ENCODE measurements at places on chromosomes 7 and 10. TPM values are rescaled to one million over a fixed set of nuclear protein-coding genes. Genes with fewer than 3 reads are reported as not detected.

- H3K27me3 ChIP-seq = no peaks in the 10 kb centered on the region
- H3K36me3 ChIP-seq = peaks cover 25% of the 10 kb centered on the region
- no peak overlapping the region for H3K4me3 ChIP-seq
- no peaks in the 10 kb centered on the region for H3K4me1 ChIP-seq
- no peak for DNase-seq
Measured at GRCh38 chr7:94432817-94433216, 38.1 kb downstream of the COL1A2 start.

Gene CC2D2B
- total RNA-seq = 23.7 TPM

- peak; percentile 7 for DNase-seq
- H3K27me3 ChIP-seq = no peaks in the 10 kb centered on the region
- no peaks in the 10 kb centered on the region for H3K36me3 ChIP-seq
- peaks cover 15% of the 10 kb centered on the region for H3K4me1 ChIP-seq
Measured at GRCh38 chr7:39414224-39415035, 151.8 kb upstream of the YAE1 start.

DNA sequence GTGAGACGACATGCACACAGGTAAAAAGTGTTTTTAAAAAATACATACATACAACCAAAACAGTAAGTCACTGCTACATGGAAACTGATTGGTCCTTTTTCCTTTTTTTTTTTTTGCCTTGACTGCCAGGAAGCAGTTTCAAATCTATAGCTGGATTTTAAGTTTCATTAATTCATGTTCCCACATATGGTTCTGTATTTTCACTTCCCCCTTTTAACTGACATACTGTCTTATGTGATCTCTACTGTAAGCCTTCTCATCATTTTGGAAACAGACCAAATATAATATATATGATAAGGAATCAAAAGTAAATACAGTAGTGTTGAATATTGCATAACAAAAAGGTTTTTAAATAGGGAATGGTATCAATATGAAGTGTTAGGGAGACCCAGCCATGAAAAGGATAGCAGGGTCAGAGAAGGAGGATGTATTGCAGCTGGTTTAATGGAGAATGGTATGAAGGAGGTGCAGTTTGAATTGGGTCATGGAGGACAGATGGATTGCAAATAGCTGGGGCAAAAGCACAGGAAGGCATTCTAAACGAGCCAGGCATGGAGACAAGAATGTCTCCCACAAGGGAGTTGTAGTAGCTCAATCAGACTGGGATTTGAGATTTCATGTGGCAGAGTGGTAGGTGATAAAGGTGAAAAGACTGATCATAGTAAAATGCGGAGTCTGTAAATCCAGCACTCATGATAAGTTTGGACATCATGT lies 5.4 kb downstream of the CAV1 start:
- no peaks in the 10 kb centered on the region for H3K27me3 ChIP-seq
- H3K4me1 ChIP-seq = no peaks in the 10 kb centered on the region
- H3K27ac ChIP-seq = no peak overlapping the region
- H3K36me3 ChIP-seq = no peaks in the 10 kb centered on the region
- DNase-seq = no peak

DNA sequence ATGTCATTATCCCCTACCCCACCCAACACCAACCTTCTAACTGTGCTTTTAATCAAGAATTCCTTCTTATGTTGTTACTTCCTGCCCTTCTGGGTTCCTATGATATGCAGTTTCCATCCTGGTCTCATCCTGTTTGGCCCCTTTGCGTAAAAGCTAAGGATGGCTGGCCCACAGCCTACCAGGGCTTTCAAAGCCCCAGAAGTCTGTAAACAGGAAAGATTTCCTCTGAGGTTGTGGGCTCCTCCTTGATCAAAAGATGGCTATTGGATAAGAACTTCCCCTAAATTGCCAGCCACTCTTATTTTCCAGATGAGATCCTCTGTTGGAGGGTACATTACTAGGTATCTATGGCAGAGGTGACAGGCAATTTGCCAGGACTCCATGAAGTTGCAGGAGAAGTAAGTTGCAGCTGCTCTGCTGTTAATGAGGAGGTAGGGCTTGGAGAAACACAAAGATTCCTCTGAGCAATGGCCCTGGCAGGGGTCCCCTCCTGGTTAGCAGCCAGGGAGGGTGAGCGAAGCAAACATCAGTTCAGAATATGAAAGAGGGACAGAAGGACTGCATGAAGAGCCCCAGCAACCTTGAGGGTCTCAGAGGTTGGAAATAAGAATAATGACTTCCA lies 32.1 kb downstream of the NRP1 start:
- no peaks in the 10 kb centered on the region for H3K27me3 ChIP-seq
- DNase-seq = no peak
- H3K36me3 ChIP-seq = no peaks in the 10 kb centered on the region
- H3K4me1 ChIP-seq = no peaks in the 10 kb centered on the region
- H3K27ac ChIP-seq = peak overlapping the region; percentile 21

GRCh38 chr10:30080161-30080560 lies 20.8 kb upstream of the JCAD start:
- H3K4me3 ChIP-seq = no peak overlapping the region
- no peaks in the 10 kb centered on the region for H3K36me3 ChIP-seq
- H3K27ac ChIP-seq = no peak overlapping the region
- no peak for DNase-seq
- no peaks in the 10 kb centered on the region for H3K4me1 ChIP-seq

Gene H2BK1
- total RNA-seq = not detected

GRCh38 chr7:144606261-144606660 lies 202.8 kb upstream of the NOBOX start:
- no peak for DNase-seq
- no peaks in the 10 kb centered on the region for H3K27me3 ChIP-seq
- H3K4me1 ChIP-seq = no peaks in the 10 kb centered on the region
- H3K4me3 ChIP-seq = no peak overlapping the region
- no peak overlapping the region for H3K27ac ChIP-seq
- H3K36me3 ChIP-seq = no peaks in the 10 kb centered on the region

Gene KLHDC10
- total RNA-seq = 22.2 TPM

GRCh38 chr7:45663167-45663921 lies 89.2 kb downstream of the ADCY1 start:
- H3K4me3 ChIP-seq = no peak overlapping the region
- H3K4me1 ChIP-seq = no peaks in the 10 kb centered on the region
- H3K36me3 ChIP-seq = no peaks in the 10 kb centered on the region
- H3K27me3 ChIP-seq = no peaks in the 10 kb centered on the region

DNA sequence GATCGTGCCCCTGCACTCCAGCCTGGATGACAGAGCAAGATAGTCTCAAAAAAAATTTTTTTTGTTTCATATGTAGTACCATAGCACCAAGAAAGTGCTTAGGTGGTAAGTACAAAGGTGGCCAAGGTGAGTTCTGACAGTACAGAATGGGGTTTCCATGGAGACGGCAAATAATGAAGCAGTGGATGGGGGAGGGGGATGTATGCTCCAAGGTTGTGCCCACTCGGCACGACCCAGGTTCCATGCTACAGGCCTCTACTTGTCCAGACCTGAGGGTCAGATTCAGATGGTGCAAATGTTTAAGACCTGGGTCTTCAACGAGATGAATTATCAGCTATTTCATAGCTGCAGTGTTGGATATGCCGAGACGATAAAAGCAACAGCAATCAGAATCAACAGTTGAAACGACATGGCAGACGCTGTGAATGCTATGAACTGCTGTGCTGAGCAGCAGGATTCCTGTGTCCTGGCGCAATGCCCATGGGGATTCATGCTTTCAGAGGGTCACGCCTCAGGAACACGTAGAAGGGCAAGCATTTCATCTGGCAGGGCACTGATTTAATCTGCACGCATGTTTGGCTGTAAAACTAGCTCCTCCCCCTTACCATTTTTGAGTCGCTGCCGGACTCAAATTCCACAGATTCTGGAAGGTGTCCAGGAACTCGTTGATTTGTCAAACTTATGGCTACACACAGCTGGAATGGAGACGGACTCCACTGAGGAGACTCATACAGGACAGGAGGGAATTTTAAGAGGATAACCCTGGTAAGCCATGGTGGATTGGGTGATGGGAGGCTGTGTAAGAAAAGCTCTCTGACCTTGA lies 256.5 kb downstream of the FRMD4A start:
- no peaks in the 10 kb centered on the region for H3K36me3 ChIP-seq
- peak; percentile 87 for DNase-seq
- H3K27me3 ChIP-seq = no peaks in the 10 kb centered on the region
- no peak overlapping the region for H3K27ac ChIP-seq

DNA sequence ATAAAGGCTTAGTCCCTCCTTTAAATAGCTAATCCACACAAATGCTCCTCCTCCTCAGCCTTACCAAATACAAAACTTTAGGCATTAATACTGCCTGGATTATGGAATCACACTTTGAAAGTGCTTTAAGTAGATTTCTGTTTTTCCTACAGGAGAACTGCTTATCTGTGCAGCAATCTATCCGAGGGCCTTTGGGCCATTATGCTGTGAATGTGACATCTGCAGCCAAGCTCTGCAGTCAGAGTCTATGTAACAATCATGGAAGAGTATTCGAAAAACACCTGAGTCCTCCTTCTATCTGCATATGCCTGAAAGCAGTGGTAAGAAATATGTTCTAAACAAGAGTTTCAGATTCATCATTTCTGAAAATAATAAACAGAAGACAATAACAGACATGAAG lies 16.2 kb upstream of the HYAL4 start:
- no peaks in the 10 kb centered on the region for H3K36me3 ChIP-seq
- H3K4me1 ChIP-seq = no peaks in the 10 kb centered on the region
- no peaks in the 10 kb centered on the region for H3K27me3 ChIP-seq
- no peak for DNase-seq
- H3K4me3 ChIP-seq = no peak overlapping the region
- no peak overlapping the region for H3K27ac ChIP-seq

GRCh38 chr7:116561697-116562483 lies 37.1 kb downstream of the CAV1 start:
- H3K27me3 ChIP-seq = no peaks in the 10 kb centered on the region
- DNase-seq = no peak
- H3K27ac ChIP-seq = peak overlapping the region; percentile 5
- H3K4me3 ChIP-seq = no peak overlapping the region
- H3K4me1 ChIP-seq = no peaks in the 10 kb centered on the region

- no peak overlapping the region for H3K4me3 ChIP-seq
- no peaks in the 10 kb centered on the region for H3K36me3 ChIP-seq
- H3K27me3 ChIP-seq = no peaks in the 10 kb centered on the region
- no peak overlapping the region for H3K27ac ChIP-seq
Measured at GRCh38 chr10:51706225-51706624, 6.8 kb upstream of the CSTF2T start.

- DNase-seq = no peak
- H3K36me3 ChIP-seq = no peaks in the 10 kb centered on the region
- no peaks in the 10 kb centered on the region for H3K27me3 ChIP-seq
- H3K4me1 ChIP-seq = no peaks in the 10 kb centered on the region
Measured at GRCh38 chr10:3595736-3596135, 189.3 kb downstream of the KLF6 start.

DNA sequence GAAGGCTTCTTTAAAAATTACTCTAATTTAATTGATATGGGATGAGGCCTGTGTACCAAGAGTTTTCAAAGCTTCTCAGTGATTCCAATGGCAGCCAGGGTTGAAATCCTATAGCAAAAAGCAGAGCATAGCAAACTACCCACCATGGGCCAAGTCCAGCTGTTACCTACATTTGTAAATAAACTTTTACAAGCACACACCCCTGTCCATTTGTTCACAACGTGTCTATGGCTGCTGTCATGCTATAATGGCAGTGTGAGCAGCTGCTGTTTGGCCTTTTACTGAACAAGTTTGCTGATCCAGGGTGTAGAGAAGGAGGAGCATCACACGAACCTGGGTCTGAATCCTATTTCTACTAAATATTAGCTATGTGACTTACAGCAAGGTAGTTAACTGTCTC lies 50.0 kb downstream of the NPY start:
- H3K4me1 ChIP-seq = no peaks in the 10 kb centered on the region
- H3K27ac ChIP-seq = no peak overlapping the region
- H3K36me3 ChIP-seq = no peaks in the 10 kb centered on the region
- DNase-seq = no peak
- H3K4me3 ChIP-seq = no peak overlapping the region
- H3K27me3 ChIP-seq = no peaks in the 10 kb centered on the region

DNA sequence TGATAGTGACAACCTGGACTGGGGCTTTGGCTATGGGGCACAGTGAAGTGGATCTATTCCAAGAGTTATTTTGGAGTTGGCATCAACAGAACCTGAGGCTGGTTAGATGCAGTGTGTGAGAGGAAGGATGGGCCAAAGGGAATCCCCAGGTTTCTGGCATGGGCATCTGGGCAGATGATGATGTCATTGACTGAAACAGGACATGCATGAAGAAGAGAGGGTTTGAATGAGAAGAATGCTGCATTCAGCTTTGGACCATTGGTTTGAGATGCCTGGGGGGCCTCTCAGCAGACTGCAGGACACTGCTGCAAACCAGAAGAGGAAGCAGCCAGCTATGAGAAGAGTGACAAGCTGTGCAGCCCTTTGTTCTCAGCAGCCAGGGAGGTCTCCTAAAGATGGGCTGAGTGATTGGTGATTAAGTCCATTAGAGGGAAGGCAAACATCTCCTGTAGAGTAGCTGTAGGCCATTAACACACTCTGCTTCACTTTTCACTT lies 23.1 kb upstream of the PIK3CG start:
- no peaks in the 10 kb centered on the region for H3K36me3 ChIP-seq
- no peak overlapping the region for H3K27ac ChIP-seq
- no peak overlapping the region for H3K4me3 ChIP-seq

DNA sequence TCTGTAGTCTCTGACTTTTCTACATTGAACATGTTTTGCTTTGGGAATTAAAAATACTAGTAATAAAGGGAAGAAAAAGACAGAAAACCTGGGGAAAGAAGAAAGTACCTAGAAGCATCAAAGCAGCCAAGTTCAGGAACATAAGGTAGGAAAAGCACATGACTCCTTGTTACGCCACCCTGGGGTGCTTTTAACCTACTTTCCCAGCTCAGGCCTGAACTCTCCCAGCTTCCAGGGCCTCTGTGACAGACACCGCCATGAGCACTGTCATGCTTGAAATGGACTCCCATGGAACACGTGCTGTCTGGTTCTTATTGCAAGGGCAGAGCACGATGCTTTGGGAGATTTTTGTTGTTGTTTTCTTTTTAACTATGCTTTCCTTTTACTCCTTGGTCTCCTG lies 11.4 kb downstream of the ACTR1A start:
- no peak for DNase-seq
- H3K4me1 ChIP-seq = no peaks in the 10 kb centered on the region
- peaks cover 68% of the 10 kb centered on the region for H3K36me3 ChIP-seq
- no peaks in the 10 kb centered on the region for H3K27me3 ChIP-seq

DNA sequence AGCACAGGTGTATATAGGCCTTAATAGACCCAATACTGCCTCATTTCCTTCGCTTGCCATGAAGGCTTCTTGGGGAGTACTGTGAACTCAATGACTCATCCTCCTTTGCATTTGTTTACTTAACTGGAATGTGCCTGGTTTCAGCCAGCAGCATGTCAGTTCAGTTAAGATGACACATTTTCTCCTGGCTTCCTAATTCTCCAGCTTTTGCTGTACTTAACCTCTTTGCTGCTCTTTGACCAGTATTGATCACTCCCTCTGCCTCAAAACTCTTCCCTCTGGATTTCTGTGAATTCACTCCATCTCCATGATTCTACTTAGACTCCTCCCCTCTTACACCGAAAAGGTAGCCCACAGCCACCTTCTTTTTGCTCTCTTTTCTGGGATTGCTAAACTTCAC lies 135.7 kb downstream of the MAGI2 start:
- H3K27ac ChIP-seq = no peak overlapping the region
- no peaks in the 10 kb centered on the region for H3K27me3 ChIP-seq
- H3K4me3 ChIP-seq = no peak overlapping the region
- no peaks in the 10 kb centered on the region for H3K4me1 ChIP-seq
